ENCODE measurements at places on chromosomes 3 and 15.

DNA sequence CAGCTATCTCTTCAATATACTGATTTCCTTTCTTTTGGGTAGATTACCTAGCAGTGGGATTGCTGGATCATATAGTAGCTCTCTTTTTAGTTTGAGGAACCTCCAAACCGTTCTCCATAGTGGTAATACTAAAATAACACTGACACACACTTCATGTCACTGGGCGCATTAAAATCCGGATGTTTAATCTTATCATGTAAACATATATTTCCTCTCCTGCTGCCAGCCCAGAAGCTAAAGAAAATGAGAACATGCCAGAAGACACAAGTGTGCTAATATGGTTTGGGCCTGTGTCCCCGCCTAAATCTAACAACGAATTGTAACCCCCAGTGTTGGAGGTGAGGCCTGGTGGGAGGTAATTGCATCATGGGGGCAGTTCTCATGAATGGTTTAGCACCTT is 23.6 kb upstream of the KCNMB2 start:
- no peaks in the 10 kb centered on the region for H3K36me3 ChIP-seq
- H3K27ac ChIP-seq = no peak overlapping the region
- H3K4me3 ChIP-seq = no peak overlapping the region
- no peaks in the 10 kb centered on the region for H3K27me3 ChIP-seq
- no peaks in the 10 kb centered on the region for H3K4me1 ChIP-seq

DNA sequence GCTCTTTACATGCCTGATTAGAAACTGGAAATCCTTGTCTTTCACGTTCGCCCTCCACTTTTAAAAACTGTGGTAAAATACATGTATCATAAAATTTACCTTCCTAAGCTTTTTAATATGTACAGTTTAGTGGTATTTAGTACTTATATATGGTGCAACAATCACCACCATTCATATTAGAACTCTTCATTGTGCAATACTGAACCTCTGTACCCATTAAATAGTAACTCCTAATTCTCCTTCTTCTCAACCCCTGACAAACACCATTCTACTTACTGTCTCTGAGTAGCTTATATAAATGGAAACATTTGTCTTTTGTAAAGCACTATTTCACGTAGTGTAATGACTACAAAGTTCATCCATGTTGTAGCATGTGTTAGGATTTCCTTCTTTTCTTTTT is 28.2 kb downstream of the GRM2 start:
- no peak overlapping the region for H3K27ac ChIP-seq
- DNase-seq = no peak
- no peak overlapping the region for H3K4me3 ChIP-seq
- H3K36me3 ChIP-seq = no peaks in the 10 kb centered on the region

GRCh38 chr3:37465174-37465573 is 290.8 kb upstream of the LRRFIP2 start:
- H3K27ac ChIP-seq = no peak overlapping the region
- DNase-seq = no peak
- H3K4me1 ChIP-seq = no peaks in the 10 kb centered on the region
- H3K36me3 ChIP-seq = no peaks in the 10 kb centered on the region
- no peaks in the 10 kb centered on the region for H3K27me3 ChIP-seq

DNA sequence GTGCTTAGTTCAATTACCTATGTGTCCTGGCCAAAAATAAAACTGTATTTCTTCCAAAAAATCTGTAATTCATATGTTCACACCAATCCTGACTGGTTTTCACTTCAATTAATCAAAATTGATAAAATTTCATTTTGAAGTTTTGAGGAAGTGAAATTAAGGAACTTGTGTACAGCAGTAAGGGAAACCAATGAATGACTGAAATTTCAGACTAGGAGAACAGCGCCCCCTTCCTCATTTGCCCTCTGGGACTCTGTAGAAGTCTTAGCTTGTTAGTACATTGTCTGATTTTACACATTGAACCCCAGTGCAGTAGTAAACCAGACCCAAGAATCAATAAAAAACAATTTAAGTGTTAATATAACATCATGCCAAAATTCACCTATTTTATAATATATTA is 495.3 kb upstream of the AGTR1 start:
- no peaks in the 10 kb centered on the region for H3K36me3 ChIP-seq
- no peak overlapping the region for H3K4me3 ChIP-seq
- H3K27me3 ChIP-seq = no peaks in the 10 kb centered on the region
- H3K27ac ChIP-seq = no peak overlapping the region
- peak; percentile 38 for DNase-seq

DNA sequence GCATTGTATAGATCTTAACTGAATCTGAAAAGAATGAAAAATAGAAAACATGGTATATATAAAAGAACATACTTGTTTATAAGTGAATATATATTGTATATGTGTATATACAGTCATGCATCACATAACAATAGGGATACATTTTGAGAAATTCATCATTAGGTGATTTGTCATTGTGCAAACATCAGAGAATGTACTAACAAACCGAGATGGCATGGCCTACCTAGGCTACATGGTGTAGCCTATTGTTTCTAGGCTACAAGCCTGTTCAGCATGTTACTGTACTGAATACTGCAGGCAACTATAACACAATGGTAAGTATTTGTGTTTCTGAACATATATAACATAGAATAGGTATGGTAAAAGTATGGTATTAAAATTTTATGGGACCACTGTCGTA is 64.6 kb upstream of the CHRM5 start:
- no peaks in the 10 kb centered on the region for H3K4me1 ChIP-seq
- no peak overlapping the region for H3K27ac ChIP-seq
- no peaks in the 10 kb centered on the region for H3K36me3 ChIP-seq
- no peak for DNase-seq

GRCh38 chr3:30948426-30948825 is 54.0 kb upstream of the GADL1 start:
- no peaks in the 10 kb centered on the region for H3K4me1 ChIP-seq
- H3K27me3 ChIP-seq = no peaks in the 10 kb centered on the region
- no peak overlapping the region for H3K4me3 ChIP-seq

- no peak overlapping the region for H3K4me3 ChIP-seq
- H3K4me1 ChIP-seq = no peaks in the 10 kb centered on the region
- no peaks in the 10 kb centered on the region for H3K27me3 ChIP-seq
- peak; percentile 40 for DNase-seq
- H3K27ac ChIP-seq = no peak overlapping the region
These were observed 122.6 kb downstream of the CADM2 start for GRCh38 chr3:85081191-85081906.

DNA sequence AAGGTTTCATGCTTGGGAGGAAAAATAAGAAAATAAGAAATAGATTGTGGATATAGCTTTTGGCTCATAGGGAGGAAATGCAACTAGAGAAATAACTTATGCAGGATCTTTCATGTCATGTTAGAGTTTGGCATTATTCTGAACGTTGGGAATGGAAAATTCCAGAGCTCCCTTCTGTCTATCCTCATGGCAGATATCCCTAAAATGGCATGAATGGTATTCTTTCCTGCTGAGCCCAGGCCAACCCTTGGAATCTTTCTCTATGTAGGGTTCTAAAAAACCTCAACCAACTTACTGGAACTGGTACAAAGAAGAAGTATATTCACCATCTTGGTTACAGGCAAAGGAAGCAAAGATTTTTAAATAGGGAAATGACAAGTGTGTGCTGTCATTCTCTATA is 212.5 kb downstream of the CHST2 start:
- H3K4me1 ChIP-seq = no peaks in the 10 kb centered on the region
- H3K27me3 ChIP-seq = no peaks in the 10 kb centered on the region
- peak; percentile 34 for DNase-seq
- H3K36me3 ChIP-seq = no peaks in the 10 kb centered on the region
- no peak overlapping the region for H3K4me3 ChIP-seq

DNA sequence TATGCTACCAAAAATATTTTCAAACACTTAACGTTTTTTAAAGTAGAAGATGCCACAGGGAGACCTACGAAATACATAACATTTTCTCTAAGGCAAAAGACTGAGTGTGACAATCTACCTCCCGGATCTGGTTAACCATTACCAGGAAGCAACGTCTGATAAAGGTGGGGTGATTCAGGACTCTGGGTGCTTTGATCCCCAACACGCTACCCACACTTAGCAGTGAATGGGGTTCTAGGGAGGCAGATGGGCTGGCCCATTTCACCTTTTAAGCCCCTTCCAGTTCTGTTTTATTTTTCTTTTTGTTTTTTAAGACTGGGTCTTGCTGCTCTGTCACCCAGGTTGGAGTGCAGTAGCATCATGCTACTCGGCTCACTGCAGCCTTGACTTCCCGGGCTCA is 39.5 kb downstream of the EIF4E3 start:
- peaks cover 9% of the 10 kb centered on the region for H3K4me1 ChIP-seq
- no peak for DNase-seq
- no peaks in the 10 kb centered on the region for H3K36me3 ChIP-seq

DNA sequence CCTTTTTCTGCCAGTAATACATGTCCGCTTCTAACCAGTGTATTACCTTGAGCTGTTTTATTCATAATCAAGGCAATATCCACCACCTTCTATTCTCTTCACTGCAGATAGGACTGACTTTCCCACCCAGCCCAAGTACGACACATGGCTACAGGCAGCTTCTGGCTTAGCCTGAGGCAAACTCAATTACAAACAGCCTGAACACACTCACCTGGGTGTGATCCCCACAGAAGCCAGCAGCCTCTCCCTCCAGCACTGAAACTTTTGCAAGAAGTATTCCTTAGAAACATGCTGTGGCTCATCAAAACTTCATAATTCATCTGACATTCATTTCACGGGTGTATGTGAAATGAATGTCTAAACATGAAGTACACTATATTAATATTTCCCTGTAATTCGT is 13.5 kb upstream of the KCNMB3 start:
- DNase-seq = no peak
- H3K27ac ChIP-seq = no peak overlapping the region
- H3K4me3 ChIP-seq = no peak overlapping the region
- no peaks in the 10 kb centered on the region for H3K27me3 ChIP-seq

- no peak overlapping the region for H3K27ac ChIP-seq
- no peak for DNase-seq
- no peak overlapping the region for H3K4me3 ChIP-seq
- no peaks in the 10 kb centered on the region for H3K4me1 ChIP-seq
- H3K36me3 ChIP-seq = no peaks in the 10 kb centered on the region
These were observed 129.7 kb upstream of the CDIN1 start for GRCh38 chr15:36449662-36450145.

DNA sequence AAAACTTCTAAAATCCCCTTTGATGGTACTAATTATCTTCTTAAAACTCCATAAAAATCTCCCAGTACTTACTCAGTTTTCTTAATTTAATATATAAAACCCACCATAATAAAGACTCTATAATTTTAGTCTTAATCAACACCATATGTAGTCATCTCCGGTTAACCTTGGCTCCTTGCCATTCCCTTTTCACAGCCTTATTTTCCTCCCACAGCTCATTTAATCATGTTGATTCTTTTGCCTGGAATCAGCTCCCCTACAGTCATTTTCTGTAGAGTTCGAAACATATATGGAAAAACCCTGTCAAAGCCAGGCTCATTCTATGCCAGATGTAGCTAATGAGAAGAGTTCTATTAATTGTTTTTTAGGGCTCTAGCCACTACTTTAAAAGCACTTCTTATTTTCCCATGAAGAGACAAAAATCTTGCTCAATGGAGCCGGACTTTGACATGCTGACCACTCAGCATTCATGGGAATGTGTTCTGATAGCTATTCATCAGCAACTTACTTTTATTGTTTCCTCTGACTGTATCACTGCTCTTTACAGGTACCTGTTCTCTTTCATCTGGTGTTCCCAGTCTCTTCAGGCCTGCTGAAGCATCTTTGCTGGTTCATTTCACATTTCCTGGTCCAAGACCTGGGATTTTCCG is 573.4 kb downstream of the NAALADL2 start:
- no peaks in the 10 kb centered on the region for H3K27me3 ChIP-seq
- H3K4me1 ChIP-seq = no peaks in the 10 kb centered on the region
- H3K36me3 ChIP-seq = no peaks in the 10 kb centered on the region

Measured in mesendoderm (in vitro differentiated cells).